ENCODE measurements at places on chromosomes 1 and 21.

DNA sequence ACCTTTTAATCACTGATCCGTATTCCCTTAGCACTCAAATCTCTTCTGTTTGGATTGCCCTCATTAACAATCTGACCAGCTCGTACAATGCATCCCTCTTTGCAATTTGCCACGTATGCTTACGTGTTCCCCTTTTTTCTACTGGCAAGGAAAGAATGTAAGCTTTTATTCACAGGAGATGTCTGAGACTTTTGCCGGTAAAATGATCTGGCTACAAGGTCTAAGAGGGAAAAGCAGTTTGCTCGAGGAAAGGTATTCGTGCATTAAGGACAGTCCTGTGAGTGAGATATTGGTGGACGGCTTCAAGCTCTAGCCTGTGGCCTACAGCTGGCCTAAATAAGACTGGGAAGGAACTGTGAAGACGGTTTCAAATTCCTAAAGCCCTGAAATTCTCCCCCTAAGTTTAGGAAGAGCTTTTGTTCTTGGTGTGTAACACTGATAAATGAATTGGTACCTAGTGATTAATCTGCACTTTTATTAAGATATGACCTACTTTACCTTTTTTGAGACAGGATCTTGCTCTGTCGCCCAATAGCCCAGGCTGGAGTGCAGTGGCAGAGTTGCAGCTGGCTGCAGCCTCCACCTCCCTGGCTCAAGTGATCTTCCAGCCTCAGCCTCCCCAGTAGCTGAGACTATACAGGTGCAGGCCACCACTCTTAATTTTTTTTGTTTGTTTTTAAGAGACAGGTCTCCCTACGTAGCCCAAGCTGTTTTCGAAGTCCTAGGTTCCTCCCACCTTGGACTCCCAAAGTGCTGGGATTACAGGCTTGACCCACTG is 895 bp upstream of the UBR4 start:
- DNase-seq = no peak

DNA sequence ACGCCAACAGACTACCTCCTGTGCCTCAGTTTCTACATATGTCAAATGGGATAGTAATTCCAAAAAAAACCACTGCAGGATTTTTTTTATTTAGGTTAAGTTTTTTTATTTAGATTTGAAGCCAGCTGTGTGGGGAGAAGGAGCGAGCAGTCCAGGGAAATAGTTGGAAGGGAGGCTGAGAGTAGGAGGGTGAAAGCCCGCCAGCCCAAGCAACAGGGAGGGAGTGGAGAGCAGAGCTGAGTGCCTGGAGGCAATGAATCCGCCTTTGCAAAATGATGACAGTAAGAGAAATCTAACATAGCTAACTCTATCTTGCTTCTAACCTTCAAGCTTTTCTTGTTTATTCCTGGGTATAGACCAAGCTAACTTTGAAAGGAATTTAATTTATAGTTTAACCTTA is 15.6 kb upstream of the C1orf198 start:
- DNase-seq = no peak

GRCh38 chr1:62882201-62883104 is 98.5 kb downstream of the ATG4C start:
- peak; percentile 69 for DNase-seq

GRCh38 chr1:171841931-171842761 is 848 bp downstream of the DNM3 start:
- peak; percentile 24 for DNase-seq

- DNase-seq = no peak
Measured at GRCh38 chr1:203300441-203301330, 4.6 kb upstream of the BTG2 start.

DNA sequence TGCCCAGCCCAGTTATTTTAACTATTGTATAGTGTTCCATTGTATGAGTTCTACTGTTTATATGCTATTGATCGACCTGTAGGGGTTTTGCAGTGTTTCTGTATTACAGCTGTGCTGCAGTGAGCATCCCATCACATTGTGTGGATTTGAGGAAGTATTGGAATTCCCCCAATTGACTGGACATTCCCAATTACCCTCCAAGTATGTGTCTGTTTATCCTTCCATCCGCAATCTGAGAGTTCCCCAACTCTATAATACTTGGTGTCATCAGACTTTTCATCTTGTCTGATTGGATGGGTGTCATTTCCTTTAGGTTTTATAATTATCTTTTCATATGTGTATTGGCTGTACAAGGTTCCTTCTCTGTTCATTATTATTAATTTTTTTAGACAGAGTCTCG is 27.8 kb downstream of the PSEN2 start:
- no peak for DNase-seq

DNA sequence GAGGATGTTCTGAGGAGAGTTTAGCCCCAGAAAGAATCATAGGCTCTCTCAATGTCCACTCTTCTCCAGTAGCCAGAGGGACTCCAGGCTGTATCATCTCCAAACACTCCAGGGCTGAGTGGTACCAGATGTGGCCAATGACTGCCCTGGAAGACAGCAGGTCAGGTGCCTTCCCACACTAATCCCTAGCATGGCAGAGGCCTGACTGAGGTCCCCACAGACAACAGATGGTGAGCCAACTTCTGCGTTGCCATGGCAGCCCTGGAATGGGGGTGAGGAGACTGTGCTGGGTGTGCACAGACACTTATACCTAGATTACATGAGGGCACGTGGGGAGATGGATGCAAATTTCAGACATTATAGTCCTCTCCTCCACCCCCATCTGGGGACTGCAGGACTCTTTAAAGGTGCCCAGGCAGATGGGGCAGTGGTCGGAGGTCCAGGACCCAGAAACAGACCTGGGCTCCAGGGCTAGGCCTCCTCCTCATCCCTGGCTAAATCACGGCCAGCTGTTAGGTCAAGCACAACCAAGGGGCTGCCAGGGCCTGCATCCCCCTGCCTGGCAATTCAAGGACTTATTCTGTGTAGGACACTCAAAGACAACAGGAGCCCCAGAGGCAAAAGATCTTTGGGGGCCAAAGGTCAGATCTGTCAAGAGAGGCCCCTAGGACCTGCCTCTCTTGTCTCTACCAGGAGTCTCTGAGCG is 42.9 kb downstream of the CAMK2N1 start:
- DNase-seq = no peak

- no peak for DNase-seq
Measured at GRCh38 chr21:19998453-19998852, 999.8 kb upstream of the NCAM2 start.

- DNase-seq = no peak
Measured at GRCh38 chr1:54857746-54858561, 29.0 kb downstream of the DHCR24 start.

GRCh38 chr1:183842795-183843144 is 37.9 kb downstream of the RGL1 start:
- DNase-seq = no peak

GRCh38 chr1:98344731-98345130 is 316.8 kb upstream of the SNX7 start:
- DNase-seq = no peak

- DNase-seq = no peak
Measured at GRCh38 chr1:39204441-39205081, at the start of gene MACF1. Gene MACF1 (plus strand): TSS chr1:39204695. CDS start chr1:39205023, 328 bp downstream.

GRCh38 chr21:28885853-28886177 is 106.9 kb downstream of the LTN1 start:
- DNase-seq = no peak

GRCh38 chr1:1857096-1857703 is 33.7 kb downstream of the GNB1 start:
- no peak for DNase-seq

DNA sequence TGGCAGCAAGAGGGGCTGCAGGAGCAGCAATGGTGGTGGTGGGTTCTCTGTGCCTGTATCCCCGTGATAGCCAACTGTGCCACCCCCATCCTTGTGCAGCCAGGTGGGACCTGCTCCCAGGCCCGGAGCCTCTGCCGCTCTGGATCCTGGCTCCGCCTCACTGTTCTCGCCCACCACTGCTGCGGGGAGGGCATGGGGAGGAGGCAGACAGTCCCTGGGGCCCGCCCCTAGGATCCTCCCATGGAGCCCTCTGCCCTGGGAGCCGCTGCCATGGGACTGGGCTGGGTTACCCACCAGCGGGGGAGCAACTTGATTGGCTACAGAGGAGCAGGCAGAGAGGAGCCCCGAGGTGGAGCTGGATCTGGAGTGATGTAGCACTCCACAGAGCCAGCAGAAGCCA is 31.6 kb downstream of the CD1D start:
- no peak for DNase-seq

- DNase-seq = peak; percentile 82
Measured at GRCh38 chr1:202069662-202070061, 53.1 kb upstream of the GPR37L1 start.

- DNase-seq = no peak
Measured at GRCh38 chr1:43750083-43750482, 42.7 kb downstream of the ST3GAL3 start.

DNA sequence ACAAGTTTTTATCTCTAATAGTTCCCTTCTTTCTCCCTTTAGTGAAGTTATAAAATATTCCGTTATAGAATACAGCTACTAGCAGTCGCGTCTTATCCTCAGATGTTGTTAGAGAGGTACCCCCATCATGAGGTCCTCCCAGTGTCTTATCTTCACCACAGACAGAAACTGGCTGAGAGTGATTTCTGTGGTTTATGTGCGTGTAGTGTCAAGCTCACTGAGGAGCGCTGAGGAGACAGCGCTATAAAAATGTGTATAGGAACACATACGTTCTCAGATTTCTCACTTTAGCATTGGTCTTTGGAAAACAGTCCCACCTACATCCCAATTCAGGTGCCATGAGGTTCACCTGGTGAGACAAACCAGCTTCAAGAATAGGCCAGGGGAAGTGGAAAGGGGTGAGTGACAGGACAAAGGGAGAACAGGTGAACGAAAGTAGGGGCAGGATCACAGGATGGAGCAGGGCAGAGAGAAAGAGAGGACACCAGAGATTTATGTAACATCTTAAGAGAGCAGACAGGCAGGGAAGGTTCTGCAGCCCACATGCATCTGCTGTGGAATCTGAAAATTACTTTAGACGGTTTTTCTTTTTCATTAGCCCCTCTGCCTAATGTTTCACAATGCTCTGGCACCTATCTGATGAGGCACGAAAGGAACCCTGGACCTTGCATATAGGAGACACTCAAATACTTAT is 2.7 kb upstream of the PLEKHO1 start:
- DNase-seq = no peak

DNA sequence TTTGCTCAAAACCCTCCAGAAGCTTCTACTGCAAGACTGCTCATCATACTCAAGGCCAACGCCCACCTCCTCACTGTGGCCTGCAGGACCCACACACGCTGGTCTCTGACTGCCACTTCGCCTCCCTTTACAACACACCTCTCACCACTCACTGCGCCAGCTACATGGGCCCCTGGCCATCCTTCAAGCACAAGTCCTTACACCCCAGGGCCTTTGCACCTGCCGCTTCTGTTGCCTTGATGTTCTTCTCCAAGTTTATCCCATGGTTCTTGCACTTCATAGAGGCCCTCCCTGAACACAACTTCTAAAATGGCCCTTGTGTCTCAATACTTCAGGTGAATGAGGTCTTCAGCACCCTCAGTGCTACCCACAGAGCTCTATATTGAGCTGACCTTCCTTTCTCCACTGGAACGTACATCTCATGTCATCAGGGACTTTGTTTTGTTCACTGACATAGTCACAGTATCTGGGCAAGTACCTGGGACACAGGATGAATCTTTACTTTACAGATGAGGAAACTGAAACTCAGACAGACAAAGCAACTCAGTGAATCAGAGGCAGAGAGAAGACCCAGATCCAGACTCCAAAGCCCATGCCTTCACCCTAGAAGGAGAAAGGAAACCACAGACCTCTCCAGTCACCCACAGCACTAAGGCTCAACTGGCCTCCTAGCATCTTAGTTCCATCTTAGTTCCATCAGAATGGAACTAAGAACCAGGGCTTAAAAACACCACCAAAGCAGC is 34.7 kb upstream of the CLSTN1 start:
- DNase-seq = no peak

GRCh38 chr1:198337886-198338285 is 181.1 kb downstream of the NEK7 start:
- DNase-seq = no peak

GRCh38 chr1:6329396-6329795 is 64.2 kb downstream of the ACOT7 start:
- no peak for DNase-seq

DNA sequence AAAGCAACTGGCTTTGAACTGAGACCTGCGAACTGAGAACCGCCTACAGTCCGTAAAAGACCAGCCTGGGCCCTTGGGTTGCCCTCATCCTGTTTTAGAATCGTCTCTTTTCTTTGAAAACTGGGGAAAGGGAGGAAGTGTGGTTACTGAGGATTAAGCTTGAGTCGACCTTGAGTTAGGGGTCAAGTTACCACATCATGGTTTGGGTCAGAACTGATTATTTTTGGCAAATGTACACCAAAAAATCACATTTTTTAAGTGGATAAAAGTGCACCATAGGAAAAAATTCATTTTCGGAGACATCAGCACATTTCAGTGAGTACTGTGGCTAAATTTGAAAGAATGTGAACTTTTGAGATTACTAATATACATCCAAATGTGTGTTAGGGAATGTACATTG is 76.9 kb upstream of the KAZN start:
- DNase-seq = no peak

DNA sequence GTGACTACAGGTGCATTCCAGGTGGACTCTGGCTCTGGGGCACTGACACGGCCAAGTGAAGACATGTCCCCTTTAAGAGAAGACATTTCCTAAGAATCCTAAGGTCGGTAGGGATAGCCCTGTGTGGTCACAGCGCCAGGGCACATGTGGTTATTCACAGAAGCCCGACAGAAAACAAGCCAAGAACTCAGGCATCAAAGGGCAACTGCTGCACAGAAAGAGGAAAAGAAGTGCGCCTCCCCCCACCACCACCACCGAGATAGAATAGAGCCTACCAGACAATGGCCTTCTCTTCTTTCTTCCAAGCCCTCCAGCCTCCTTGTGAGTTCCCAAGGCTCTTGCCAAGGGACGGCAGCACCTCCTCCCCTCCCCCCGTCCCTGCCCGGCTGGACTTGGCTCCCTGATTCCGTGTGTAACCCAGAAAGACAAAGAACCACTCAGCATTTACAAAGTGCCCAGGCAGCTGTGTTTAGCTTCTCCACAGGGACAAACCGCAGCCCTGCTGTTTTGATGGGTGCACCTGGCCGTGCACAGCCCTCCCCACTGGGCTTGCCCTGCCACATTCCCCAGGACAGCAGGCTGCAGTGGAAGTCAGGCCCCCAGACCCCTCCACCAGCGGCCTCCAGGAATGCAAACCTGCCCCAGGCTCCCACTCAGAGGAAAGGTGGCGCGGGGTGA is 30.2 kb downstream of the TMPRSS2 start:
- DNase-seq = peak; percentile 87

GRCh38 chr1:170562646-170563338 is 30.8 kb downstream of the GORAB start:
- DNase-seq = no peak

DNA sequence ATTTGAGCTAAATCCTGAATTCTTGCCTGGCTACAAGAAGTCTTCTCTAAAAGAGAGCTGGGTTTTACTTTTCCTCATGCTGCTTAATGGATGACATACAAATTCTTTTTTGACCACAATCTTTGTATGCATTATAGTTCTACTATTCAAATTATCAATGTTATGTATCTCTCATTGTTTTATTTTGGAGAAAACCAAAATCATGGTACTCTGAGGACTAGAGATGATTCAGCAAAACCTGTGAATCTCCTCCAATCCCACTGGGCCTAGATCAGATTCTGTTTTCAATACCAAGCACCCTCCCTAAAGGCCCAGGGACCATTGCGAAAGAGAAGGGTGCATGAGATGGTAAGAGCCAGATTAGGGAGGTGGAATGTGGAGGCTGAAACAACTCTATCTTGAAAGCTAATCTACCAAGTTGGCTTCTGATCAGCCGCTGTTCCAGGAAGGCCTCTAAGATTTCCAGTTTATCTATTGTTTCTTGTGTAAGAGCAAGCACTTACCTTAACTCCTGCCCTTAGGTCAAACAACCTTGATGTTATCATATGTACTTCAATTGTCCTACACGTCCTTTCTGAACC is 547.2 kb downstream of the PLPP3 start:
- no peak for DNase-seq

- no peak for DNase-seq
Measured at GRCh38 chr1:209626346-209627026, 25.7 kb downstream of the LAMB3 start.
